Airway epithelial cell (primary cell): ENCODE measurements at places on chromosomes 6 and 20. TPM values are rescaled to one million over a fixed set of nuclear protein-coding genes. Genes with fewer than 3 reads are reported as not detected.

MYH7B gene
- total RNA-seq = under 0.01 TPM in 1 of 2 replicates, not detected in the other

NDUFAF5 gene
- total RNA-seq = 12.8 and 18.1 TPM in 2 replicates

XPO5 gene
- 24.2 and 28.2 TPM in 2 replicates for total RNA-seq

CST7 gene
- total RNA-seq = not detected in 2 replicates

DZANK1 gene
- 0.71 and 1.1 TPM in 2 replicates for total RNA-seq

IGF2R gene
- total RNA-seq = 39.2 and 57.6 TPM in 2 replicates

ERVFRD-1 gene
- total RNA-seq = not detected in 2 replicates

ADAM33 gene
- 0.79 TPM in 1 of 2 replicates, not detected in the other for total RNA-seq

CYP39A1 gene
- total RNA-seq = 1.8 and 2.4 TPM in 2 replicates

SLC25A27 gene
- 3.1 TPM in 2 replicates for total RNA-seq

PPP1R16B gene
- under 0.01 TPM in 1 of 2 replicates, not detected in the other for total RNA-seq

GRM1 gene
- total RNA-seq = 0.65 TPM in 1 of 2 replicates, not detected in the other

SYNDIG1 gene
- total RNA-seq = not detected in 2 replicates

ENPP5 gene
- 0.74 and 0.92 TPM in 2 replicates for total RNA-seq

THBD gene
- 40.7 and 44.2 TPM in 2 replicates for total RNA-seq

MYCT1 gene
- not detected in 2 replicates for total RNA-seq

MTHFD1L gene
- 37.5 and 38.2 TPM in 2 replicates for total RNA-seq

MDFI gene
- total RNA-seq = 270 and 324 TPM in 2 replicates

MRAP2 gene
- total RNA-seq = 0.46 and 0.49 TPM in 2 replicates

OTOR gene
- total RNA-seq = not detected in 2 replicates

C20orf141 gene
- total RNA-seq = not detected in 2 replicates

FOXQ1 gene
- total RNA-seq = 4.7 and 7.7 TPM in 2 replicates

PPP1R3D gene
- 8.8 and 10.9 TPM in 2 replicates for total RNA-seq

NFKBIL1 gene
- 16.3 and 17.6 TPM in 2 replicates for total RNA-seq

NKX2-4 gene
- not detected in 2 replicates for total RNA-seq

MAD2L1BP gene
- 16.3 and 31.5 TPM in 2 replicates for total RNA-seq

SGK2 gene
- total RNA-seq = not detected in 2 replicates

THBS2 gene
- 3.3 and 3.9 TPM in 2 replicates for total RNA-seq

CHRNA4 gene
- total RNA-seq = not detected in 2 replicates

NKX2-2 gene
- not detected in 2 replicates for total RNA-seq

MCM3 gene
- 83.5 and 86.6 TPM in 2 replicates for total RNA-seq

CASS4 gene
- 0.21 TPM in 1 of 2 replicates, not detected in the other for total RNA-seq

TREML2 gene
- total RNA-seq = not detected in 2 replicates

GGTLC1 gene
- total RNA-seq = not detected in 2 replicates

BANF2 gene
- not detected in 2 replicates for total RNA-seq

PLG gene
- total RNA-seq = not detected in 2 replicates

MOG gene
- total RNA-seq = not detected in 2 replicates

SLC17A1 gene
- total RNA-seq = not detected in 2 replicates

TP53TG5 gene
- not detected in 2 replicates for total RNA-seq

SOX18 gene
- total RNA-seq = 0.07 TPM in 1 of 2 replicates, not detected in the other

TMC2 gene
- not detected in 2 replicates for total RNA-seq

CARMIL1 gene
- 10.7 and 17.6 TPM in 2 replicates for total RNA-seq
